ENCODE measurements at places on chromosomes 11 and 22. TPM values are rescaled to one million over a fixed set of nuclear protein-coding genes. Genes with fewer than 3 reads are reported as not detected.
A peak's percentile ranks its signal among the peaks of the same experiment; 100 is the strongest.

- H3K27me3 ChIP-seq, result no peaks in the 10 kb centered on the region
- DNase-seq, result no peak
- H3K4me3 ChIP-seq, result peak overlapping the region; percentile 80
- H3K36me3 ChIP-seq, result peaks cover 17% of the 10 kb centered on the region
- H3K27ac ChIP-seq, result peak overlapping the region; percentile 26
Observed at GRCh38 chr22:50583294-50583861, 729 bp upstream of the CHKB start.

GRCh38 chr11:14248580-14248981 lies 110.4 kb downstream of the RRAS2 start:
- peak overlapping the region; percentile 27 for H3K4me3 ChIP-seq
- no peak for DNase-seq
- H3K27me3 ChIP-seq, result peaks cover 14% of the 10 kb centered on the region
- H3K4me1 ChIP-seq, result peaks cover 11% of the 10 kb centered on the region
- no peaks in the 10 kb centered on the region for H3K36me3 ChIP-seq

DNA sequence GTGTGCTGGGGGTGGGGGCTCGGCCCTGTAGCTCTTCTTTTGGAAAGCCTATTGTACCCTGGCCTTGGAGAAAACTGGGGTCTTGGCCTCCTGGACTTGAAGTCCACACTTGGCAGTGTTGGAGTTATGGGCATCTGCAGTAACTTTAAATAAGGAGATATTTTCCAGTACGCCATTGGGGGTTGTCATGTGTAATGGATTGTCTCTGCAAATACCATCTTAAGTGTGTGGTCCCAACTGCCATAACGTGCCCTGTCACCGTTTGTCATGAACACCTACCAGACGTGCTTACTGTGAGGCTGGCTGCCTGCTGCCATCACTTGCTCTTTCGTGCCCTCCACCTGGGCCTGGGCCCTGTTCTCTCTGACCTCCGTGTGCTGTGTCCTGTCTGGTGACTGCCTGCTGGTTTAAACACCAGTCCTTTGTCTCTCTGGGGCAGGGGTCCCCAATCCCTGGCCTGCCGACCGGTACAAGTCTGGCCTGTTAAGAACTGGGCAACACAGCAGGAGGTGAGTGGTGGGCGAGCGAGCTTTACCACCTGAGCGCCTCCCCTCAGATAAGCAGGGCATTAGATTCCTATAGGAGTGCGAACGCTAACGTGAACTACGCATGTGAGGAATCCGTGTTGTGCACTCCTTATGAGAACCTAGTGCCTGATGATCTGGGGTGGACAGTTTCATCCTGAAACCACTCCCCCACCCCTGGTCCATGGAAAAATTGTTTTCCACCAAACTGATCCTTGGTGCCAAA lies 3.6 kb upstream of the ZDHHC8 start:
- H3K27me3 ChIP-seq, result no peaks in the 10 kb centered on the region
- no peaks in the 10 kb centered on the region for H3K36me3 ChIP-seq
- no peak for DNase-seq
- peaks cover 9% of the 10 kb centered on the region for H3K4me1 ChIP-seq
- no peak overlapping the region for H3K4me3 ChIP-seq

DNA sequence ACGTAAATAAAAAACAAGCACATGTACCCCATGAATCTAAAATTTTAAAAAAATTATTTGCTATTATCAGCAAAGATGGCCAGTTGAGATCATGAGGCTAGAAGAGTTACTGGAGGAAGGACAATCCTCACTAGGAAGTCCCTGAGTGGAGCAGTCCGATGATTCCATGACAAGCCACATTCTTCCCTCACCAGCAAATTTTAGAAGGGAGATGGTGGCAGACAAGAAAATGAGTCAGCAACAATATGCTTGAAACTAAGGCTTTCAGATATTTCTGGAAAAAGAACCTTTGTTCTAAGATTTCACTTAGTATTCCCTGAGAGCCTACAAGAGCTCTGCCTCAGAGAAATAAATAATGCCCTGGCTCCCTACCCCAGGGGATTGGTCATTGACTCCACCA lies 34.9 kb downstream of the P4HA3 start:
- no peak overlapping the region for H3K27ac ChIP-seq
- peaks cover 7% of the 10 kb centered on the region for H3K27me3 ChIP-seq
- H3K4me3 ChIP-seq, result no peak overlapping the region
- DNase-seq, result no peak
- no peaks in the 10 kb centered on the region for H3K36me3 ChIP-seq
- H3K4me1 ChIP-seq, result no peaks in the 10 kb centered on the region

Gene PANX2
- 0.59 TPM for total RNA-seq

Data from B cell (primary cell).